ENCODE measurements at places on chromosomes 7 and 10. TPM values are rescaled to one million over a fixed set of nuclear protein-coding genes. Genes with fewer than 3 reads are reported as not detected.

- no peak for DNase-seq
Observed at GRCh38 chr10:128373071-128373749, 247.0 kb upstream of the MKI67 start.

DNA sequence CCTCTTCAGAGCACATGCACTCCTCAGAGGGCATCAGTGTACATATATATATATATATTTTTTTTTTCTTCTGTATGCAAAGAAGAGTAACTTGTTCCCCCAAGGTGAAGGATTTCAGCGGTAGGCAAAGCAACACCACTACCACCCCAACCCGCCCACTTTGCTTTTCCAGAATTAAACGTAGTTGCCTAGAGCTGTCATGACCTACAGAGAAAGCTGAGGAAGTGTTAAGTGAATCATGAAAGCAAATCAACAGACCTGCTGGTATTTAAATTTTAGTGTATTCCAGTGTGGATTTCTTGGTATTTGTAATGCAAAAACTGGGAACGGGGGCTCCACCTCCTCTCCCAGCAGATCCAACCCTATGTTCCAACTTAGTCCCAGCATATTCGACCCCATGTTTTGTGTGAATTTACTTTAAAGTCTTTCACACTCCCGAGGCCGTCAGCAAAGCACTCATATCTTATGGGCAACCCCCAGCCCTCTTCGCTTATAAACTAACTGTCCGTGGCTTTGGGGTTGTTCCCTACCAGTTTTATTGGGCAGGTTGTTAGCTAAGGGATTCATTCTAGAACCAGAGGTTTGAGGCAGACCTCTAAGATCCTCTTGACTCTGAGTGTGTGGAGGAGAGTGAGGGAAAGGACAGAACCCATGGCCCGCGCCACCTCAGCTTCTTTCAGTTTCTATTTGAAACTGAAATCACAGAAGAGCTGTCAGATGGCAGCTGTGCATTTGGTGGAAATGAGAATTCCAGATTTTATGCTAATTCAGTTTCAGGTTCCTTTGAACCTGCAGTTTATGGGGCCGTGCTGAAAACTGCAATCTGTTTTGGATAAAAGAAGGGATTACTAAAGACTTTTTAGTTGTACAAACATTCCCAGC lies 450.2 kb upstream of the GALNT17 start:
- DNase-seq, result no peak

GRCh38 chr7:80775482-80775881 lies 137.0 kb downstream of the CD36 start:
- no peak for DNase-seq

DNA sequence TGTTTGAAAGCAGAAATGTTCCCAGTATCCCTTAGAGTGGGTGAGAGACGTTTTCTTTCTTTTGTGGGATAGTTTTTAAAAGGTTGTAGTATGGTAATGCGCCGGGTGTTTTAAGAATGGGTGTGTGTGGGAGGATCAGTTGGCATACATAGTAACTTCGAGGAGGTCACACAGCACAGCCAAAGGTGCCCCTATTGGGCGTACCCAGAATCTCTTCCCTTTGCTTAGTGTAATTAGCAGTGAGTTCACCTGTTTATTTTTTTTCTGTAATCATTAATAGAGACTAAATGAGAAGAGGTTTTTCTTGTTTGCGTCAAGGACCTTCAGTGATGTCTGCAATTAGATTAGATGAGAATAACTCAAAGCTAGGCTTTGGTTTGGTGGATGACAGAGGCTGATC lies 1.5 kb downstream of the PLEKHA8 start:
- DNase-seq, result no peak

DNA sequence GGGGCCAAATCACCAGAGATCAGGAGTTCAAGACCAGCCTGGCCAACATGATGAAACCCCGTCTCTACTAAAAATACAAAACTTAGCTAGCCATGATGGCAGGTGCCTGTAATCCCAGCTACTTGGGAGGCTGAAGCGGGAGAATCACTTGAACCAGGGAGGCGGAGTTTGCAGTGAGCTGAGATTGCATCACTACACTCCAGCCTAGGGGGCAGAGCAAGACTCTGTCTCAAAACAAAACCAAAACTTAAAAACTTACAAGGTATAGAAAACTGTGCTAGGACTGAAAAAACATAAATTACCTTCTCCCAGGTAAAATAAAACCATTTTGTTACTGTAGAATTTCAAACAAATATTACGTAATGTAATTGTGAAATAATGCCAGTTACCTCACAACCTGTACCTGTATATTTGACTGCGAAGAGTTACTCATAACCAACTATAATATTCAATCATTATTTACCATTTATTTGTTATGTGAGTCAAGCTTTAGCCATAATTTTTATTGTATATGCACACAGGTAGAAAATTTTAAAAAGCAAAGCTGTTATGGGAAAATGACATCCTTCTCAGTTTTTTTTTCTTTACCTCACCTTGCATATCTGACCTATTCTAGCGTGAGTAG lies 180.9 kb downstream of the SEMA3A start:
- no peak for DNase-seq

DNA sequence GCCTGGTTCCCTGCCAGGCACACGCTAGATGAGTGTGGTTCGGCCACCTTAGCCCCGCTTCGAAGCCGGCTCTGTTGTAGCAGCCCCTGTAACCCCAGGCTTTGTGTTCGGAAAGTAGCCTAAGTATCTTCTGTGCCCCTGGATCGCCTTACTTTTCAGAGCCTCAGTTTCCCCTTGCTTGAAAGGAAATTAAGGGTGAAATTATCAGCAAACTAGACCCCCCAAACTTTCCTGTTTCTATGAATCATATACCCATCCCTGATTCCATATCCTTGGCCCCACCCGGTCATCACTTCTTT lies 312 bp downstream of the PDCD11 start:
- DNase-seq, result no peak

GRCh38 chr10:45673074-45673648 lies 589 bp upstream of the ZFAND4 start:
- DNase-seq, result no peak

- DNase-seq, result no peak
Observed at GRCh38 chr10:127889605-127890195, 3.0 kb downstream of the CLRN3 start.

GRCh38 chr10:84632866-84633265 lies 304.5 kb downstream of the CCSER2 start:
- DNase-seq, result no peak

- no peak for DNase-seq
Observed at GRCh38 chr7:101174322-101174854, 5.7 kb downstream of the NAT16 start.

GRCh38 chr10:72948762-72949161 lies 5.8 kb downstream of the PLA2G12B start:
- no peak for DNase-seq

SLC29A3 gene
- 3.1 TPM for total RNA-seq

AS3MT gene
- total RNA-seq, result 0.58 TPM

ST8SIA6 gene
- not detected for total RNA-seq

CYP2C9 gene
- total RNA-seq, result not detected

All from glomerular endothelial cell (primary cell).